ENCODE measurements at places on chromosomes 13 and 19.
A peak's percentile ranks its signal among the peaks of the same experiment; 100 is the strongest.

DNA sequence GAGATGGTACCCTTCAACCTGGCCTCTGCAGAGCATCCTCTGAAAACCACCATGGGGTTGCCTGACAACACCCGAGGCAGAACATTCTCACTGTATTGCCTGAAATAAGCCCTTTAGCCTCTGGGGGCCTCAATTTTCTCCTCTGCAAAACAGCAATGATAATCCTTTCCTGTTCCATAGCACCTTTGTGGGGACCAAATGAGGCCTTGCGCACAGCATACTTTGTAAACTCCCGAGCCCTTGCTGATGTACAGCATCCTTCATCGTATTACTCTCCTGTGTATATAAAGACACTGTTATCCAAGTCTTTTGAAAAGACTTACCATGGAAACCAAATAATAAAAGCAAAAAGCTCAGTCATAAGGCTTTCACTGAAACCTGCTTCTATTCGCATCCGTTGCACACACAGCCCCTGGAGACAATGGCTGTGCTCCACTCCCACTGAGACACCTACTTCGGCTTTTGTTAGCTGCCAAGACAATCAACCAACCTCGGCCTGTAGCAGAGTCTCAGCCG is 276.0 kb downstream of the FOXO1 start:
- DNase-seq, result no peak

DNA sequence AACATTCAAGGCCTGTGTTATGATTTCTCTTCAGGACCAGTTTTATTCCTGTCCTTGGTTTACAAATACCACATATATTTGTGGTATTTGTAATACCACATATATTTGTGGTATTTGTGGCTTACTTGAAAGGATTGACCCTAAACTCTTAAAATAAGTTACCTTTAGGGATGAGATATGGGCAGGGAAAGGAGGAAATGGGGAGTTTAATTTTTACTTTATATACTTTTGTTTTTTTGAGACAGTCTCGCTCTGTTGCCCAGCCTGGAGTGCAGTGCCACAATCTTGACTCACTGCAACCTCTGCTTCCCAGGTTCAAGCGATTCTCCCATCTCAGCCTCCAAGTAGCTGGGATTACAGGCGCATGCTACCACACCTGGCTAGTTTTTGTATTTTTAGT is 2.3 kb upstream of the TGDS start:
- no peak for DNase-seq

DNA sequence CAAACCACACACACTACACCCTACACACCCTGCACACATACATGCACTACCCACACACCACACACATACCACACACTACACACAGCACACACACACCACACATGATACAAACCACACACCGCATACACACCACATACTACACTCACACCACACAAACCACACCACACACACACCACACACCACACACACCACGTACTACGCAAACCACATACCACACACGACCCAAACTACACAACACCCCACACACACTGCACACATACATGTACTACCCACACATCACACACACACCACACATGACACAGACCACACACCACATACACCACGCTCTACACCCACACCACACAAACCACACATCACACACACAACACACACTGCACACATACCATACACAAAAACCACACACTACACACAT is 6.6 kb downstream of the MAG start:
- no peak for DNase-seq

- DNase-seq, result no peak
These were observed 1438.1 kb downstream of the UQCRFS1 start for GRCh38 chr19:27774827-27775226.

DNA sequence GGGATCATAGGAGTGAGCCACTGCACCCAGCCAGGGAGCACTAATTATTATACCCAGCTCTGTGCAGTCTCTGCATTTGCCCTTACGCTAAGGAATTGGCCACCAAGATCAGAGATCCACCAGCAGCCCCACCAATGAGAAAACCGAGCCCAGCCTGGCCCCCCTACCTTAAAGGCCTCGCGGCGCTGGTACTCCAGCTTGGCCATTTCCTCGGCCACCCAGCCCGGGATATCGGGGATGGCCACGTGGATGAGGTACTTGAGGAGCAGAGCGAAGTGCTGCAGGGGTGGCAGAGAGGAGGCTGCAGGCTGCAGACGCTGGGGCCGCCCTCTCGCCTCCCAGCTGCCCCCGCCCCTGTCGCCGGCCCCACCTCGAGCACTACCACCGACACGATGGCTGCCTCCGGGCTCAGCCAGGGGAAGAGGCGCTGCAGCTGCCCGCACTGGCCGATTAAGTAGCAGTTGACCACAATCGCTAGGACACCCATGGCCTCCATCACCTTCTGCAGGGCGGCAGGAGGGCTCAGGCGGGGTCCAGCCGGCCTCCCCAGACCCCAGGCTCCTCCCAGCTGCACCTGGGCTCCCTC is 7.5 kb downstream of the ANO8 start:
- no peak for DNase-seq

GRCh38 chr13:27573265-27573664 is 47.1 kb downstream of the LNX2 start:
- peak; percentile 3 for DNase-seq

- no peak for DNase-seq
These were observed 36.7 kb downstream of the USPL1 start for GRCh38 chr13:30654430-30654829.

- no peak for DNase-seq
These were observed 1.1 kb downstream of the ATG4D start for GRCh38 chr19:10544753-10545251.

GRCh38 chr19:16070366-16070990 is 5.8 kb upstream of the TPM4 start:
- no peak for DNase-seq

DNA sequence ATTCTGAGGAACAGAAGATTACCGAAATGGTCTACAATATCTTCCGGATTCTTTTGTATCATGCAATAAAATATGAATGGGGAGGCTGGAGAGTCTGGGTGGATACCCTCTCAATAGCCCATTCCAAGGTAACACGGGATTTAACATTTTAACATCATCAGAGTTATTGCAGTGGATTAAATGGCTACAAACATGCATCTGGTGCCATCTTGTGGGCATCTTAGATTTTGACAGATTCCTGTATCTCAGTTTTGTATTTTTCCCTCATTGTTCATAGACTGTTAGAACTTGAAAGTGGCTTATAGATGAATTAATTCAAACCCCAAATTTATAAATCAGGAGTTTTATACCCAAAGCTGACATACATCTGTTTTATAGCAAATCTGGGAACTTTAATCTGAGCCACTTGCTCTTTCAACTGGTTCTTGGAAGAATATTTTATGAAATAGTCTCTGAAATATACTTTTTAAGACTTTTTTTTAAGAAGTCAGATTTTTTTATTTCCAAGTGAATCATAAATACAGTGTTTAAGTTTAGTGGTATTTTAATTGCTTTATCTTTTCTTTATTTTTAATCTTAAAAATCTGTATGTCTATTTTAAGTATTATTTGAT is 215.2 kb downstream of the NBEA start:
- peak; percentile 22 for DNase-seq

GRCh38 chr13:91216928-91217700 is 130.4 kb upstream of the MIR17HG start:
- DNase-seq, result no peak

- no peak for DNase-seq
These were observed 10.6 kb upstream of the NFIX start for GRCh38 chr19:12984683-12985048.

GRCh38 chr13:108922108-108922507 is 292.7 kb downstream of the MYO16 start:
- DNase-seq, result no peak

DNA sequence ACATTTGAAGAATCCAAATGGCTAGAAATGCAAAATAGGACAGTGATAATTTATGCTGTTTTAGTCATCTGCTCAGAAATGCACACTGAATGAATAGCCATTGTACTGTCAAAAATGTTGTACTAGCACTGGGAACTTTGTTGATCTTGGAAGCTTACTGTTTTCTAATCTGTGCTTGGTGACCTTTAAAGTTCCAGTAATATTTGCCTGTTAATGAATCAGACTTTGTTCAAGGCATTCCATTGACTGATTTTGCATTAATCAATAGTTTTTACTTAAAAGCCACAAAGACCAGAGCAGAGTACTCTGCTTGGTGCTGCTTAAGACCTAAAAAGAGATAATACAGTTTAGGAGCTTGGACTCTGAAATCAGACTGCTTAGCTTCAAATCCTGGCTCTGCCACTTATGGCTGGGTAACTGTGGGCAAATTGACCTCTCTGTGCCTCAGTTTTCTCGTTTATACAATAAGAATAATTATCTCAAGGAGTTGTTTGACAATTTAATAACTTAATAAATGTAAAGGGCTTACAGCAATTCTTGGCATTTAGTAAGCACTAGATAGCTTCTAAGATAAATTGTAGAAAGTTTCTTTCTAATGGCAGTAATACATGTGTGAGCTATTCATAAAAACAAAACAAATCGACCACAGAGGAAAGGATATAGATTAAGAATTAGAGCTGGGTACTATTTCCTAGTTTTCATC is 4.6 kb upstream of the SLAIN1 start:
- no peak for DNase-seq

- DNase-seq, result peak; percentile 54
These were observed 729 bp upstream of the MADCAM1 start for GRCh38 chr19:495402-496111.
